ENCODE measurements at places on chromosomes 16 and 17.

DNA sequence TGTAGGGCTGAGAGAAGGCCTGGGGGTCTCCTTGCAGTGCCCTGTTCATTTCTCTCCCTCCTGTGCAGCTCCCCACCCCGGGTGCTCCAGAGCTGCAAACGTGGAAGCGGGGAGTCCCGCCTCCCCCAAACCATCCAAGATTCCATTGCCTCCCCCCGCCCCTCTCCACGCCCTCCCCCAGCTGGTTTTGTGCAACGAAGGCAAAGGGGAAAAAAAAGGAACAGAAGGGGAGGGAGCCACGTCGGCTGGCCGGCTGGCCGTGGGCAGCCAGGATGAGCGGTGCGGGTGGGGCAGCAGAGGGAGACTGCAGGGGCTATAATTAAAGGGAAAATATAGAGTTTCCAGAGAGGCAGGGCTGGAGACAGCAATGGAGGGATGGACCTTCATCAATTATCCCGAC lies 1.7 kb upstream of the COL1A1 start:
- DNase-seq, result no peak

GRCh38 chr16:920051-920681 lies 50.6 kb downstream of the LMF1 start:
- DNase-seq, result no peak

- DNase-seq, result no peak
Observed at GRCh38 chr16:5815570-5816237, 718.1 kb upstream of the EEF2KMT start.

GRCh38 chr16:48682971-48683370 lies 73.0 kb upstream of the N4BP1 start:
- DNase-seq, result no peak

DNA sequence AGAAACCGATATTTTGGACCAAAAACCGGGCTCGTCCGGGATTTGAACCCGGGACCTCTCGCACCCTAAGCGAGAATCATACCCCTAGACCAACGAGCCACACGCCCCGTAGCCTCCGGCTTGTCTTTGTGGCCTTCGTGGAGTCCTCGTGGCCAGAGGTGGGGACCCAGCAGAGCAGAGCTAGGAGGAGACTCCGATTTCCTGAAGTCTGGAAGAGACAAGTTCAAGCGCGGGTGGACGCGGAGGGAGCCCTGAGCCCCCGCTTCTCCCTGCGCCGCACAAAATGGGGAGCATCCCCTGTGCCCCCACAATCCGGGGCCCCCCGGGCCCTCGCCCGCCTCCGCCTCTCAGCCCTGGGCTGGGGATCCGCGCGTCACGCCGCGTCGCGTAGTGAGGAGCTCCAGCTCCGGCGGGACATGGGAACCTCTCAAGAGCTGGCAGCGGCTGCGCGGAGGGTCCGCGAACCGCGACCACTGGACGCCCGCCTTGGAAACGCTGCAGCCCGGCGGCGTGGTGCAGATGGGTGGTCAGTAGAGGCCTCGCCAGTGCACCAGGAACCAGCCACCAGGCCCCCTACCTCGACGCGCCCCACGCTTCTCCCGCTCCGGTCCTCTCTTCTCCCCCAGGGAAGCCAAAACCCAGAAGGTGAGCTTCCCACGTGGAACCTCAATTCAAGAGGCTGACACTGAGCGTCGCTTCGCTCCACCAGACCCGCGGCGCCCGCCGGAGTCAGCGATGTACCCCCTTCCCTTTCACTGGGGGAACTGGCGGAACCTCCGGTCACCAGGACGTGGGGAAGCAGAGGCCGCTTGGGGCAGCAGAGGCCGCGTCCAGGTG lies 5.2 kb upstream of the OR1F1 start:
- no peak for DNase-seq
